NCI-H2081 (cell line): ENCODE measurements at places on chromosomes 7 and 10.
A peak's percentile ranks its signal among the peaks of the same experiment; 100 is the strongest.

DNA sequence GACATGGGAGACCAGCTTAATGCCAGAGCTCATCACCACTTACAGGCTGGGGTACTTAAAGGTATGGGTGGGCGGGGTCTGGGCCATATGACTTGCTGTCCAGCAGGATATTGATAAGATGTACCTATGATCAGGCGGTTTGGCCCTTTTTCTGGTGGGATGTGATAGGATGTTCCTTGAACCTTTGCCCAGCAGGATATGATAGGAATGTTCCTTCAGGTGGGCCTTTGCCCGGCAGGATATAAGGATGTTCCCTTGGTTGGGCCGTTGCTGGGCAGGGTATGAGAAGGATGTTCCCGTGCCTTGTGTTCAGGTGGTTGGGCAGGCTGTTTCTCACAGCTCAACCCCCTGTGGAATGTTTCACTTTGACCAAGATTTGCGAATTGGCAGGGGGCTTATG, 187.2 kb upstream of the CXCL12 start:
- no peak for DNase-seq

DNA sequence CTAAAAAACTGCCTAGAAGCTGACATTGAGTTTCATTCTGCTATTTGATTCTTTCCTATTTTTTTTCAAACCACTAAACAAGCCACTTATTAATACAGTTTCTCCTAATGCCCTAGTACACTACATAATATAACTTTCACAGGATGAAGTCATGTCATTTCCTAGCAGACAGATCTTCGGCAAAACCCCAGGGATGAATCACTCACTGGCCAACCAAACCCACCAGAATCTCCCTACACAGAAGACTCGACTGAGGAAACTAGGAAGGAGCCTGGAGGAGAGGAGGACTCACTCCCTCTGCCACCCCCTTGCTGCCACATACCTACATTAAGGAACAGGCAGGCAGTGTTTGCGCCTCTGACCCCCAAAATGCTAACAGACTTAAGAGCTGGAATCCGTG, 33.4 kb downstream of the XPNPEP1 start:
- no peak for DNase-seq

DNA sequence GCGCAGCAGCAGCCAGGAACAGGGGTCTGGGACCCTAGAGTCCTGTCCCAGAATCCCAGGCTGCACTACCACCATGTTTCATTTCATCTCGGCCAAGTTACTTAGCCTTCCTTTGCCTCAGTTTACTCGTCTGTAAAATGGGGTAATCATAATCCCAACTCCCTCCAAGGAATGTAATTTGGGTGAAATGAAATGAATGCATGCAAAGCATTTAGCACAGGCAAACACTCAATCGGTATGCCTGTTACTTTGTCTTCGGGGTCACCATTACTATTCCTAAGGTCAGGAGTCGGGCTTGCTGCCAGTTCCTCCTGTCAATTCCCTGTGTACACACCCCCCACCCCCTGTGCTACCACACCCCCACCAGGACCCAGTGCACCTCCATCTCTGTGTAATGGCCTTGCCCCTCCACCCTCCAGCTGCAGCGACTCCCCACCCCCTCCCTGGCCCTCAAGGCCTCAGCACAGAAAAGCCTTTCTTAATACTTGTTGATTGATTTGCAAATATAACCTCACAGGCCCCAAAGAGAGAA, 1.7 kb downstream of the TNS3 start:
- peak; percentile 42 for DNase-seq

- no peak for DNase-seq
Observed at GRCh38 chr10:52853704-52854103, 81.1 kb upstream of the MBL2 start.
